Activated effector memory CD4-positive, alpha-beta T cell treated with anti-CD3 and anti-CD28 coated beads, Interleukin-2, amount 50 U/mL, for 16 hours (primary cell): ENCODE measurements at places on chromosomes 12 and 14.

GRCh38 chr12:49369411-49370145 lies 2.3 kb downstream of the SPATS2 start:
- peak; percentile 66 for DNase-seq

- DNase-seq = peak; percentile 45
Observed at GRCh38 chr14:96095581-96096476, 56.7 kb downstream of the C14orf132 start.

GRCh38 chr12:90237841-90238240 lies 529.2 kb upstream of the ATP2B1 start:
- DNase-seq = no peak

DNA sequence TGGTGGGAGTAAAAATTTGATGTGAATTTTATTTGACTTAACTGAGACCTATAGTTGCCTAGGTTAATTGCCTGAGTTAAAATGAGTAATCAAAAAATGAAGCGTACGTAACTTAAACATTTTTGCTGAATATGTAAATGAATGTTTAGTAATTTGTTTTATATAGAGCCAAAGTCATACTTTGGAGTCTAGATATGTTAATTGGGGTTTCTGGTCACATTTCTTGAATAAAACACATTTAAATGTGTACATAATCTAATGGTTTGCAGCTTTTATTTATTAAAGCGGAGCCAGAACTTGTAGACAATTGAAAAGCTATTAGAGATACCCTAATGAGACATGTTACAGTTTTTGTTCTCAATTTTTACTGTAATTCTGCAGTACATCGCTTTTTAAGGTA lies 71.2 kb downstream of the AEBP2 start:
- no peak for DNase-seq

GRCh38 chr12:32697445-32697844 lies 18.3 kb downstream of the DNM1L start:
- DNase-seq = no peak

GRCh38 chr14:73718418-73719251 lies 4.5 kb upstream of the PNMA1 start:
- DNase-seq = peak; percentile 50

DNA sequence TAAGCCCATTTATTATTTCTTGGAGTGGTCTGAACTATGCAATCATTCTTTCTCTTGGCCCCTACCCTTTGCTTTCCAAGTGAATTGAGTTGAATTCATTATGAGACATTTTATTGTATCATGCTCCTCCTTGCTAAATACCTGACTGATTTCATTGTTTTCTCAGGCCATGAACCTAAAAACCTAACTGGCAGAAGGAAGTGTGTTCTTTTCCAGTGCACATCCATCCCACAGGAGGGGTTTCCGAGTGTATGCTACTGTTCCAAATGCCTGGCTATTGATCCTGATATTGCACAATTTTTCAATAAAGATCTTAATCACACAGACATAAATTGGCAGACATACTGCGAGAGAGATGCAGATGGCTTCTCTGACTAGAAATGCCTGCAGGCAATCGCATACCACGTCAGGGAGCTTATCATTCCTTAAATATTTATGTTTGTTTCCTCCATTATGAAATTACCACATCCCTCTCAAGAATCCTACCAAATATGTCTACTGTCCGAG lies 162.2 kb upstream of the EGLN3 start:
- DNase-seq = no peak

DNA sequence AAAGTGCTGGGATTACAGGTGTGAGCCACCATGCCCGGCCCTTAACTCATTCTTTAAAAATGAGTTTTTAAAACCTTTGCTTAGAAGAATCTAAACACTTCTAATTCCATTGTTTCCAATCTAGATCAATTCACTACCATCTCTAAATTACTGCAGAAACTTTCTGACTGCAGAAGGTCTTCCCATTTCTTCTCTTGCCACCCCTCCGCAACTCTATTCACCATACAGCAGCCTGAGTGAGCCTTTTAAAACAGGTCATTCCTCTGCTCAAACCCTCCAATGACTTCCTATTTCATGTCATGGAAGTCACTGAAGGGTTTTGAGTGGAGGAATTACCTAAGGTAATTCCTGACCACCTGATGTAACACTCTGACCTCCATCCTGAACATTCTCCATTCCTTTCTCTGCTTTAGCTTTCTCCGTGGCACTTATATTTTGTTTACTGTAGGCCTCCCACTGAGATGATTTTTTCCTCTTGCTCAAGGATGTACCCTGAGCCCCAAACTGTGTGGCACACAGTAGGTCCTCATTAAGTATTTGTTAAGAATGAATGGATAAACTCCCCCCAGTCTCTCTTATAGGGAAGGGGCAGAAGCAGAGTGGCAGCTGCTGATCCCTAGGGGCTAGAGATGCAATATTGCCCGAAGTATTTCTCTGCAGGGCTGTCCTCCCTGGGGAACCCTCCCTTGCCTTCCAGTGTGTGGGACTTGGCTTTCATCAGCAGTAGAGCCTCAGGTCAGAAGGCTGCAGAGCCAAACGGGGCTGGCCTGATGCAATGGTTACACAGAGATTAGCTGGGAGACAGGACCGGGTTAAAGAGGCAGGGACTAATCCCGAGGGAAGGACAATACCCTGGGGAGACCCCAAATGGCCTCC lies 1.2 kb downstream of the DDIT3 start:
- no peak for DNase-seq

- DNase-seq = peak; percentile 85
Observed at GRCh38 chr14:93103392-93104080, 12.2 kb downstream of the ITPK1 start.

GRCh38 chr14:95494456-95494855 lies 22.0 kb downstream of the SYNE3 start:
- DNase-seq = no peak

DNA sequence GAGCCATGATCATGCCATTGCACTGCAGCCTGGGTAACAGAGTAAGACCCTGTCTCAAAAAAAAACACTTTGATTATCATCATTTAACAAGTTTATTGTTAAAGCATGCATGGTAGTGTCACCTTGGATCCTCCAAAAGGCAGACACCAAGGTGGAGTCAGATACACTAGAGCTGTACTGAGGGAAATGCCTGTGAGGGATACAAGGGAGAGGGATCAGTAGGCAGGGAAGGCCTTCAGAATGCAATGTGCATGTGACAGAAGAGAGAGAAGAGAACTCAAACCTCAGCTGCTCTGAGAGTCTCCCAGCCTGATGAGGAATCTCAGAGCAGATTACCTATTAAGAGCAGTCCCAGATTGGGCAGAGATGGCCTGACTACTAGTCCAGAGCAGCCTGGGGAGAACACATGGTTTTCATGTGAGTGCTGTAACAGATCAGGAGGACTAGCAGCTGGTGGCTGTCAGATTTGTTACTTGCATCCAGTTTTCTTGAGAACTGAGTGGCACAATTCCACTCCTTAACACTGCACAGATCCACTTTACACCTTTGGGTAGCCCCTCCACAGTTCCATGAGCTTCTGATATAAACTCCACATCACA lies 38.0 kb upstream of the A2ML1 start:
- no peak for DNase-seq

DNA sequence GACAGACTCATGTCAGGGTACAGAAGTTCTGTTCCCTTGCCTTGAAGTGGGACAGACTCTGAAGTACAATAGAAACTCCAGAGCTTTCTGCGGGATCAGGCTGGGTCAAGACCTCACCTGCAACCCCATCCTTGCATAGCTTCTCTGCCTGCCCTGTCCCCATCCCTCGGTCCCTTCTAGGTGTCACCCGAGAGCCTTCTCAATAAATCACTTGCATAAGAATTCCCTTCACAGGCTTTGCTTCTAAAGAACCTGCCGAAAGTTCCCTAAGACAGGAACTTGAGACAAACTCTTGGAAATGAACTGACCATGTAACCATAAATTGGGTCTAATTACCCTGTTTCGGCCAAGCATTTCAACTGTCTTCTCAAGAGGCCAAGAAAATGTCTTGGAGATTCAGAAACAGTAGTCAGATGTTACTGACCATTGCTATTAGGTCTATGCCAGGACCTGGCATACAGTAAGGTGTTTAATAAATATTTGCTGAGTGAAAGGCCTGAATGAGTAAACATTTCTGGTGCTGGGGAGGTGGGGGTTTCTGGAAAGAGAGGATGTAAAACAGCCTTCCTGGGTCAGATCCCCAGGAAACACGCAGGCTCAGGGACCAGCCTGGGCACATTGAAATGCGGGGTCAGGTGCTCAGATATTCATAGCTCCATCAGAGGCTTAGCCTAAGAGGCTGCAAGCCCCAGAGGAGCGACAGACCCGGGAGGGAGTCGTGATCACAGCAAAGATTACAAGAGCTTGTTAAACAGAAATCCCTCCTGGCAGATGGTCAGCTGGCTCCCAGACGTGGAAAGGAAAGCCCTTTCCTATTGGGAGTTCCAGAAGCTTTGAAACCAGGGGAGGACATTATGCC lies 226.2 kb upstream of the LHX5 start:
- no peak for DNase-seq
